ENCODE measurements at places on chromosomes 4 and X. TPM values are rescaled to one million over a fixed set of nuclear protein-coding genes. Genes with fewer than 3 reads are reported as not detected.

DNA sequence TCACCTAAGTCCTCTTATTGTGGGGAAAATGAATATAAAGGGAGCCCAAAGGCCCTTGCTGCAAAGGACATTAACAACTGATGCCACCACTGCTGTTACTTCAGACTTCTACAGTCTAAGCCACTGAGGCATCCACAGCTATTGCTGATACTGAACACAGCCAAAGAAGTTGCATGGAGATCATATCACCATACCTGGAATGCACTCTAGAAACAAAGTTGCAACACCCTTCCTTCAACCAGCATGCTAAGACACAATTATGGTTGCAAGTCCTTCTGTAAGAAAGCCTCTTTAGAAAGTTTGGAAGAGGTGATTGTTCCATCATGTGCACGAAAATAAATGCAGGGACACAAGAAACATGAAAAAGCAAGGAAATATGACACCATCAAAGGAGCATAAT, 105.7 kb upstream of the SH3RF1 start:
- DNase-seq = no peak

PAK3 gene
- not detected for total RNA-seq

RNF212 gene
- total RNA-seq = not detected

LANCL3 gene
- not detected for total RNA-seq

GRCh38 chr4:3673716-3674478, 92.3 kb upstream of the ADRA2C start:
- no peak for DNase-seq

TRIM60 gene
- not detected for total RNA-seq

GRCh38 chr4:163251204-163251603, 81.2 kb downstream of the NPY1R start:
- DNase-seq = no peak

- no peak for DNase-seq
Observed at GRCh38 chr4:186935901-186936300, 212.2 kb upstream of the FAT1 start.

Measured in HFFc6 (cell line).